ENCODE measurements at places on chromosomes 2 and 18.

GRCh38 chr2:141271346-141271745 lies 859.5 kb downstream of the LRP1B start:
- DNase-seq: no peak

DNA sequence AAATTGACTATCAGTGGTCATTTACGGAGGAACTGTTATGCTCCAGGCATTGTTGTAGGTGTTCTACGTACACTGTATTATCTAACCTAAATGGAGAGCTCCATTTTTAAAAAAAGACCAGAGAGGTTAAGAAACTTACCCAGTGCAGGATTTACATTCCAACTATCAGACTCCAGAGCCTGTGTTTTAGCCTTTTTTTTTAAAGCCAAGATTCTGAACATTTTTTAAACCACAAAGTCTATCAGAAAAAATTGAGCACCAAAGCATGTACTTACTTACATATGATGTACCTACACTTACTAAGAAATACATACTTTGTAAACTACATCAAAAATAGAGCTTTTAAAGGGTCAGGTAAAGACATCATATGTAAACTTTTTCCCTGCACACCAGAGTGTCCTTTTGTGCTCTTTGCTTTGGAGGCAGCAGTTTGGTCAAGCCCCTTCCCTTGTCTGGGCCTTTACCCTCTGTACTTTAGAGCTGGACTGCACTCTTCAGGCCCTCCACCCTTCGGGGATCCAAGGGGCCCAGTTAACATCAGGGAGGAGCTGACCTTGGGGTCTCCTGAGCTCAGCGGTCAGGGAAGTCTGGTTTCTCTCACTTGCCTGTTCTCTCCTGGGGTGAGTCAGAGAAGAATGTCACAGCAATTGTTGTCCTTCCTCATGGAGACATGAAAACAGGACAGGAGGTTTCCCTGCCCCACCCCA lies 58.4 kb downstream of the ITGB1BP1 start:
- no peak for DNase-seq

GRCh38 chr2:45610281-45611019 lies 617 bp downstream of the SRBD1 start:
- peak; percentile 74 for DNase-seq

GRCh38 chr2:6630209-6630608 lies 235.5 kb downstream of the CMPK2 start:
- DNase-seq: no peak

DNA sequence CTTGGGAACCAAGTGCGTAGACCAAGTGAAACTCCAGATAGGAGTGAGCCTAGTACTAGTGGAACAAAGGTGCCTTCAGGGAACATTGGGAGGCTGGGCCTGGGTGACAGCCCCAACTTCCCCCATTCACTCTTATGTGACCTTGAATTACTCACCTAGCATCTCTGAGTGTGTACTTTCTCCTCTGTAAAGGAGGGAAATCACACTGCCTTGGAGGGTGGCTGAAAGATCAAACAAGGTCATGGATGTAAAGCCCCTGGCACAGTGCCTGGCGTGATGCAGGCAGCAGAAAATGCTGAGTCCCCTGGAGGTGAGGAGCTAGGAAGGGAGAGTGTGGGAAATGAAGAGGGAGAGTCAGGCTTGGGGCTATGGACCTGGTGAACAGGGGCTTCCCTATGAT lies 45.9 kb downstream of the MARCO start:
- no peak for DNase-seq

- no peak for DNase-seq
Measured at GRCh38 chr2:83901317-83901716, 557.8 kb downstream of the SUCLG1 start.

GRCh38 chr2:127170021-127170420 lies 50.1 kb downstream of the CYP27C1 start:
- DNase-seq: no peak

- no peak for DNase-seq
Measured at GRCh38 chr2:168312036-168312822, 64.8 kb upstream of the STK39 start.

DNA sequence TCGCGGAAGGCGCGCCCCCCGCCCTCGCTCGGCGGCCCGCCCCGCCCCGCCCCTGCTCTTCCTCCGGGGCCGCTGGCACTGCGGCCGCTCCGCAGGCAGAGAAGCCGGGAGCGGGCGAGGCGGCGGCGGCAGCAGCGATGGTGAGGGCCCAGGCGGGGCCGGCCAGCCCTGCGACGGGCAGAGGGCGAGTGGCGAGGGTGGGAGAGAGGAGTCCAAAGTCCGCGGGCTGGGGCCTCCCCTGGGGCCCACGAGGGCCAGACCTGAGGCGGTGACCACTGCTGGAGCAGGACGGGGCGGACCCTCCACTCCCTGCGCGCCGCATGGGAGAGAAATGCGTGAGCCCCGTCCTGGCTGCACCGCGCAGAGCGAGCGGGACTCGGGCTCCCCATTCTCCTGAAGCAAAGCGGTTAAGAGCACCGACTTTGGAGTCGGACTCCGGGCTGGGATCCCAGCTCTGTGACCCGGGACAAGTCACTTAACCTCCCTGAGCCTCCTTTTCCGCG lies at the start of gene VAMP5:
Gene VAMP5, plus strand, starts transcription at position 78 of the 503 bp plus-strand sequence. Its CDS starts 60 bp downstream, at position 138.
- DNase-seq: no peak

DNA sequence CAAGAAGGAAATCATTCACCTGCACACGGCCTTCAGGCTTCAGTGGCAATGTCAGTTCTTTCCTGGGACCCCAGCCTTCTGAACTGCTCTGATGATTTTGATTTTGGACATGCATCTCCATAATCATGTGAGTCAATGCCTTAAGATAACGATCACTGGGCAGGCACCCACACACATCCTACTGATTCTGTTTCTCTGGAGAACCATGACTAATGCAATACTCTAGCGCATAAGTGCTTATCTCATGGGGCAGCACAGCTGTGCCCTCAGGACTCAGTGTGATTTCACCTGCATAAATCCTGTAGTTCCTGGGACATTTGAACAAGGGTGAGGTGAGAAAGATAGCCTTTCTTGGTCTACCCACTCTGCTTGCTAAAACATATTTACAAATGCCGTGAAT lies 144.6 kb downstream of the AKAIN1 start:
- DNase-seq: no peak

DNA sequence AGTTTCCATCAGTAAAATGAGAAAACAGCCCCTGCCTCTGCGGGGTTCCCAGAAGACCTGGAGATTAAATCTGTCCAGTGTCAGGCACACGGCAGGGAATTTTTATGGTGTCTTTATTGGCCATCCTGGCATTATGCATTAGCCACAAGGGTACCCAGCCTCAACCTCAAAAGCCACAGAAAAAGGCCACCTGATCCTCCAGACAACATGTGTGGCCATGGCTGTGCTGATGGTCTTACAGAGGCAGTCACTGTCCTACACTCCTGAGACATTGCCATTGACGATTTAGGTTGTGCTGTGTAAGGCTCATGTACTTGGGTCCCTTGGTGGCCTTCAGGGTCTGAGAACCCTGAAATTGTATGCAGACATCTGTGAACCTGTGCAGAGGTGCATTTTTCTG lies 115.6 kb downstream of the SMAD7 start:
- DNase-seq: no peak

GRCh38 chr2:167651406-167652151 lies 595.8 kb downstream of the STK39 start:
- no peak for DNase-seq
